ENCODE measurements at places on chromosomes 4 and X. TPM values are rescaled to one million over a fixed set of nuclear protein-coding genes. Genes with fewer than 3 reads are reported as not detected.

Gene FGF16
- not detected for total RNA-seq

Gene CT45A3
- not detected for total RNA-seq

DNA sequence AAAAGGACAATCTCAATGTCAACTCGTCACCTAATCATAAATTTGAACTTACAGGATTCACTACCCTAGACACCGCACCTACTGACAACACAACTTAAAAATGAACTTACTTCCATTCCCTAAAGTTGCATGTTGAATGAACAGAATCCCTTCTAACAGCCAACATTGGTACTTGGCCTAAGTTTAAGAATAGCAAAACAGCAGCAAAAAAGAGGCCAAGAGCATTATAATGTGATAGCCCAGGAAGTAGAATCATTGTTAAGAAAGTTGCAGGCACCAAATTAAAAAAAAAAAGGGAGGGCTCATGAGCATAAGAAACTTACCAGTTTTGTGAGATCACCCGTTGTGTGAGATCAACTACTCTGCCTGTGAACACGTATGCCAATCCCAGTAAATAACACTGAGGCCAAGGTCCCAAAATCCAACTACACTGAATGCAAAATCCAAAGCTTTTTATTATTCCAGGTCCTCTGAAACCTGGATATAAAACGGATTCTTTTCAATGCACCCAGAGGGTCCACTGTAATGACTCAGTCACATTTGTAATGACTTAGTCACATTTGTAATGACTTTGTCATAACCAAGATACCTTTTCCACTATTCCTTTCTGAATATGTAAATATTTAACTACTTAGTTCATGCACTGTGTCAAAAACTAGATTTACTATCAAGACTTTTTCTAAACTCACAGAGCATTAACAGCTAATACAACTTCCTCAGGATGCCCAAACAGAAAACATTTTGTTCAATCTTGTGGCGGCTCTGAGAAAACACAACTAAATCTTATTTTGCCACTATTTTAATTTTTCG is 6.8 kb downstream of the HNRNPDL start:
- no peak overlapping the region for H3K4me3 ChIP-seq
- H3K4me1 ChIP-seq: peaks cover 45% of the 10 kb centered on the region
- no peak for DNase-seq
- peaks cover 50% of the 10 kb centered on the region for H3K36me3 ChIP-seq
- no peaks in the 10 kb centered on the region for H3K27me3 ChIP-seq

Gene ESX1
- total RNA-seq: not detected

DNA sequence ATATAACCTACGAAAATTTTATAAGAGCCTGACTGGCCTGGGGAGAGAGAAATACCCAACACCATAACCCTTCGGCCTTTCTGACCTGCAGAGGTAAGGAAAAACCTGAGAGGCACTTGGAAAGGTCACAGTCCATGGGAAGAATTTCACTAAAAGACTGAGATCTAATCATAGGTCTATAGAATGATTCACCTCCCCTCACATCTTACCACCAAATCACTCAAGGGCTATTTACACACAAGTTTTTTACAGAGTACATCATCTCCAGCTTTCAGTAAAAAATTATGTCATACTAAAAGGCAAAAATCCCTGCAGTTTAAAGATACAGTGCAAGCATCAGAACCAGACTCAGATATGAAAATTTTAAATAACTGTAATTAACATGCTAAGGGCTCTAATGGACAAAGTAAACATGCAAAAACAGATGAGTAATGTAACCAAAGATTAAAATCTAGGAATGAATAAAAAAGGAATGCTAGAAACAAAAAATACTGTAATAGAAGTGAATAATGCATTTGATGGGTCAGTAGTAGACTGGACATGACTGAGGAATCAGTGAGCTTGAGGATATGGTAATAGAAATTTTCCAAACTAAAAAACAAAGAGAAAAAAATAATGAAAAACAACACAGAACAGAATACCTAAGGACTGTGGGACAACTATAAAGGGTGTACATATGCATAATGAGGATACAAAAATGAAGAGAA is 32.1 kb upstream of the SLC16A2 start:
- H3K27ac ChIP-seq: no peak overlapping the region
- H3K36me3 ChIP-seq: no peaks in the 10 kb centered on the region
- H3K27me3 ChIP-seq: no peaks in the 10 kb centered on the region
- H3K4me1 ChIP-seq: no peaks in the 10 kb centered on the region
- DNase-seq: no peak

GRCh38 chr4:42579903-42580302 is 77.0 kb downstream of the ATP8A1 start:
- no peak overlapping the region for H3K4me3 ChIP-seq
- no peak for DNase-seq
- no peaks in the 10 kb centered on the region for H3K4me1 ChIP-seq
- H3K27ac ChIP-seq: no peak overlapping the region
- peaks cover 30% of the 10 kb centered on the region for H3K36me3 ChIP-seq

DNA sequence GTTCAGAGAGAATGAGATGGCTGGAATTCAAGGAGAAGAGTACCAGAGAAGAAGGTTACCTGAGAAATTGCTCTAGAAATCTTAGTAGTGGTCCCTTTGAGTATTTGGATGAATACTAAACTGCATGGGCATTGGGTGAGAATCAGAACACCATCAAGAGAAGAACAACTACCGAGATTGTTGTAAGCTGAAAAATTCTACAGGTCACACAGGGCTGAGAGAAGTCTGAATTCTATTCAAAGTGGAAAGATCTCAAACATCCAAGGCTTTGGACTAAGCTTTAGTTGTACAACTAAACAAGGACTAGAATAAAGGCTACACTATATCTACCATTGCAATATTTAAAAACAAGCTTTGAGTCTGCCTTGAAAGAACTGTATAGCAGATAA is 40.8 kb downstream of the LRBA start:
- H3K27me3 ChIP-seq: no peaks in the 10 kb centered on the region
- H3K4me1 ChIP-seq: peaks cover 32% of the 10 kb centered on the region
- DNase-seq: no peak

DNA sequence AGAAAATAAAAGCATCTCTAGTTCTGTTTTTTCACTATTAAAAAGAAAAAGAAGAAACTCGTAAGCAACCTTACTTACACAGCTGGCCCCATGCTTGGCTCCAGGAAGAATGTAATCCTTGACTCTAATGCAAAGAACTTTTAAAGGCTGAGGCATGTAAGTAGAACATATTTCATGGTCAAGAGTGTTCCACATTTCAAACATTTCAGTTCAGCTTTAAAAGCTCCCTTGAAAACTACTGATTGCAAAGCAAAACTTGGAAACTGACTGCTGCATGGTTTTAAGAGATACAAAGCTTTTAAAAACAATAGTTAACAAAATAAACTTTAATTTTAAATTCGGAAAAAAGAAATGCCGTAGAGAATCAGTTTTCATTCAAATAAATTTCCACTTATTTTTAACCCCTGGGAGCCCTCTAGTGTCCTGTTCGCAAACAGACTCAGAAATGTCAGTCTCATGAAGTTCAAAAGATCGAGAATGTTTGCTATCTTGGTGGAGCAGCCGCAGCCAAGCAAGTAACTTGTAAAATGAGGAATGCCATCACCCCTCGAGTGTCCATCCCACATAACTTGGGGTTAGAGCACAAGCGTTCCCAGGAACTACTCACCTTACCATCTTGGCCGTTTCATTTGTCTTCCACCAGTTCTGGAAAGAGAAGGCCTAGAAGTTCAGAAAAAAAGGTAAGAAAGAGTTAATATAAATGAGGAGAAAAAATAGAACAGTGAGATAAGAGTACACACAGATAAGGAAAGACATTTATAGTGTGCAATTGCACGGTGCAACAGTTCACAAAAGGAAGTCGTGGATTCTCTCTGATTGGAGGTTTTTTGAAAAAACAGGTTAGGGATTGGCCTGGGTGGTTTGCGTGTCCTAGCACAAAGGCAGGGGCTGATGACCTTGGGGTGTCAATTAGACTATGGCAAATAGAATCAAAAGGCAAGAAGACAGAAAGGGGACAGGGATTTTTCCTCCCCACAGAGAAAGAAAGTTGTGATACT is at the start of gene GASK1B:
TSS of gene GASK1B (minus strand) at position 765 of the 998 bp plus-strand sequence. CDS start 1,650 bp downstream, outside the sequence.
- DNase-seq: no peak

- no peaks in the 10 kb centered on the region for H3K27me3 ChIP-seq
- no peak overlapping the region for H3K27ac ChIP-seq
Observed at GRCh38 chr4:38366456-38366855, 297.5 kb upstream of the KLF3 start.

Gene MEPE
- not detected for total RNA-seq

Gene ANAPC4
- total RNA-seq: 42.8 TPM

DNA sequence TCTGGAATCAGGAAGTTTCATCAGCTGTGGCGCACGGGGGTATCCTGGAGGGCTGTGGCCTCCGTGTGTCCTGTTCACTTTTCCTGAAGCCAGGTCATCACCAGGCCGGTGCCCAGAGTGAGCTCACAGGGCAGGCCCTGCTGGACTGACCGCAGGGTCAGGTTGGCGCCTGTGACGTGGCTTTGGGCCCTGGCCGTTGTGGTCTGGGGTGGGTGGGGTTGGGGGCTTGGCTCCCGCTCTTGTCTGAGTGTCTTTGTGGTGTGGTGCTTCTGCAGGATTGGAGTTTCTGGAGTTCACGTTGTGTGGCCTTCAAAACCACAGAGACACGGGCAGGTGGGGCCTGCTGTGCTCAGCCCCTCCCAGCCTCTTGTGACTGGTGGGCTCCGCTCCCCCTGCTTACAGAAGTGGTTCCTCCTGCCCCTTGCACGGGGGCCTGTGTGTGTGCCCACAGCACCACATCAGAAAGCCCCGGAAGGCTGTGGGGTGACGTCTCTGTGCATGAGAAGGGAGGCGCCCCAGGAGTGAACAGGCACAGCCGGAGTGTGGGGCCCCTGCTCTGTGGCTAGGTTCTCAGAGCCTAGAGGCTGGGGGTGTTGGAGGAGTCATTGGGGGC is 9.5 kb downstream of the RGS12 start:
- H3K27me3 ChIP-seq: no peaks in the 10 kb centered on the region
- H3K27ac ChIP-seq: peak overlapping the region; percentile 24
- DNase-seq: peak; percentile 77
- no peaks in the 10 kb centered on the region for H3K36me3 ChIP-seq
- H3K4me3 ChIP-seq: no peak overlapping the region

DNA sequence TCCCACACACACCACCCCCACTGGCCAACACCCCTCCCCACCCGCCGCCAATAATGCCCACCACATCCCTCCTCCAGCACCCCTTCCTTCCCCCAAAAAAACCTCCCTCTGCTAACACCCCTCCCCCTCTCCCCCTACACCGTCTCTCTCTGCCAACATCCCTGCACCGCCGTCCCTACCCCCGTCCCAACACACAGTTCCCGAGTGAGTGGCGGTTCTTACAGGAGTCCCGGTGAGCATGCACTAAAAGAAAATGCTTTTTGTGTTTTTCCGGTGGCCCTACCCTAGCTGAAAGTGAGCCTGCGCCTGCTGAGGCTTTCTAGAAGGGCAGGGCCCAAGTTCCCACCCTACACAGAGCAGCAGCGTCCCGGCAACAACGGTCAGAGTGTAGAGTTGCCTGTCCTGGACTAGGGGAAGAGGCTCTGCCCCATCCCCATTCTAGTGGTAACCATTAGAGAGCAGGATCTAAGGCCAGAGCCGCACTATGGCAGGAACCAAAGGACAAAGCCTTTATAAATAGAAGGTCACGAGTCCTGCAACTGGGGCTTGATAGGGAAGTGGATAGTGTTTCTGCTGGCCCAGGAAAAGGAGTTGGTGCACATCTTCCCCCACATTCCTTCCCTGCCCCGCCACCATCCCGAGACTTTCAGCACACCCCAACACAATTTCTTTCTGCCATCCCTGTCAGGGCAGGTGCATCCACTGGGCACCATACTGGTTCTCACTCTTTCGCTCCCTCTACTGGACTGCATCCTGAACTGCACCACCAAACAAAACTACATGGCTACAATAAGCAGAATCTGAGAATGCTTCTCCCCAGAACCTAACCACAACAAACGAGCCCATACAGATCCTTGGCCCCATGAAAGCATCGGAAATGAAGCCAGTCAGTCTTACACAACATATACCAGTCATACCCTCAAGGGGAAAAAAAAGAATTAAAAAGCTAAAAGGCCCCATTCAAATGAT is 78.1 kb upstream of the PAGE3 start:
- H3K27ac ChIP-seq: no peak overlapping the region
- H3K27me3 ChIP-seq: no peaks in the 10 kb centered on the region
- H3K4me1 ChIP-seq: no peaks in the 10 kb centered on the region
- no peaks in the 10 kb centered on the region for H3K36me3 ChIP-seq
- peak; percentile 50 for DNase-seq

DNA sequence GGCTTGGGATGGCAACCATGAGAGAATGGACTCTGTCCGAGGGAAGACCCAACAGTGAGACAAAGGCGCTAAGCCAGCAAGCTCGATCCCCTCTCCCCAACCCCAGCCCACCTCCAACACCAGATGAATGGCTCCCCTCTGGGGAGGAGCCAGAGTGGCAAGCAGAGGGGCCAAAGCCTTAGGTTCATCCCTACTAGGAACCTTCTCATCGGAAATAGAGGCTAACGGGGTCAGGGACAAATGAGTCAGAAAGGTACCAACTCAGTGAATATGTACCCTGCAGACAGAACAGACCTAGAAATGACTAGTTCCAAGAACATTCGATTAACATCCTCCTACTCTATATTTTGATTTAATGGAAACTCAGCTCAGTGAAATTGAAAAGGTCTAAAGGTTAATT is 73.9 kb downstream of the NSG1 start:
- H3K4me3 ChIP-seq: no peak overlapping the region
- peaks cover 20% of the 10 kb centered on the region for H3K36me3 ChIP-seq
- no peak for DNase-seq

Gene TKTL2
- not detected for total RNA-seq

DNA sequence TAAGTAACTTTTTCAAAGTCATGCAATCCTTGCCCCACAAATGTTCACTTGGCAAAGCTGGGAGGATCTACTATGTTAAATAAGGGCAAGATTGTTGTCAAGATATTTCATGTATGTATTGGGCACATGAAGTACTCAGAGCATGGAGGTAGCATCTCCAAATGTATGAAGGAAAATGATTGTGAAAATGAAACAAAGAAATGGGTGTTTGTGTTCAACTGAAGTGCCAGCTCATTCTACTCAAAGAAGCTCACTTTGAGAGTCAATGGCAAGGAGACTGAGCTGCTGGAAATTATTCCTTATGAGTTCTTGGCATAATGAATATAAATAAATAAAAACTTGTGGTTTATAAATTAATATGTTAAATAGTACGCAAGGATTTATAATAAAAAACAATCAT is 124.5 kb upstream of the ARSJ start:
- H3K27ac ChIP-seq: no peak overlapping the region
- no peaks in the 10 kb centered on the region for H3K4me1 ChIP-seq
- H3K4me3 ChIP-seq: no peak overlapping the region
- no peaks in the 10 kb centered on the region for H3K27me3 ChIP-seq

Gene MTNR1A
- total RNA-seq: not detected

GRCh38 chrX:12403474-12404082 is 265.3 kb downstream of the FRMPD4 start:
- H3K27ac ChIP-seq: no peak overlapping the region
- H3K27me3 ChIP-seq: no peaks in the 10 kb centered on the region
- H3K36me3 ChIP-seq: no peaks in the 10 kb centered on the region
- no peak for DNase-seq
- no peak overlapping the region for H3K4me3 ChIP-seq
- H3K4me1 ChIP-seq: no peaks in the 10 kb centered on the region

- no peak overlapping the region for H3K27ac ChIP-seq
- no peaks in the 10 kb centered on the region for H3K36me3 ChIP-seq
- no peaks in the 10 kb centered on the region for H3K4me1 ChIP-seq
- no peaks in the 10 kb centered on the region for H3K27me3 ChIP-seq
Observed at GRCh38 chr4:151460434-151460833, 51.5 kb downstream of the FHIP1A start.

All from stomach (tissue), 19 donors.